ENCODE measurements at places on chromosomes 5 and 9.

DNA sequence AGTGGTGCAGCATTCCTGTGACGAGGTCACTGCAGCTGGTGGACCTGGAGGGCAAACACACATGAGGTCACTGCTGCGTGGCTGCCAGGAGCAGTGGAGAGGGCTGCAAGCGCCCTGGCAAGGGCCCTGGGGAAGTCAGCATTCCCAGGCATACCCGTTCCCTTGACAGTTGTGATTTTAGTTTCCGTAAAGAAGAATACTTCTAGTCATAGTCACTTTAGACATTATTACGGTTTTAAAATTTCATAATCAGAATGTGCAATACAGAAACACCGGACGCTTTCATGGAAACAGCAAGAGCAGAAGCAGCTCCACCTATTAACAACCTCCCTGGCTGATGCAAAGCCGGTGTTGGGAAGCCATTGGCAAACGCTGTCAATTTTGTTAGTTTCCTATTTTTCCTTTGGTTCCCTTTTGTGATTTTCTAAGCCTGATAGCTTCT lies 129.8 kb downstream of the GADD45G start:
- DNase-seq, result no peak

GRCh38 chr9:124513376-124513994 lies 6.3 kb upstream of the NR5A1 start:
- DNase-seq, result peak; percentile 13

DNA sequence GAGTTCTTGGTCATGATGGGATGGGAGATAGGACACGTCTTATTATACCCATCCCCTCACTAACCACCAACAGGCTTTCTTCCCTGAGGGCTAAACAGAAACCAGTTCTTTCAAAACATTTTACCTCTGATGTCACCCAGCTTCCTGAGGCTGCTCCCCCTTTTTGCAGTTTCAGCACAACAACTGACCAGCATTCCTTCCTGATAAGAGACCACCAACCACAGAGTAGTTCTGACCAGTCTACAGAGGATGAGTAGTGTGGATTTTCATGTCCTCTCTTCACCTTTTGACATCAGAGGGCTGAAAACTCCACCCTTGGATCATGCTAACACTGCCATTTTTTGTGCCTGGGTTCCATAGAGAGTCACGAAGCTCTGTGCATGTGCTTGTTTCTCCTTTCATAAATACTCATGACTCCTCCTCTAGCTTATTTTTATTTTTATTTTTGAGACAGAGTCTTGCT lies 82.6 kb downstream of the OSTF1 start:
- DNase-seq, result peak; percentile 88

GRCh38 chr5:81787474-81788242 lies 36.8 kb upstream of the SSBP2 start:
- DNase-seq, result peak; percentile 75

GRCh38 chr5:6404129-6404528 lies 25.8 kb upstream of the MED10 start:
- no peak for DNase-seq

DNA sequence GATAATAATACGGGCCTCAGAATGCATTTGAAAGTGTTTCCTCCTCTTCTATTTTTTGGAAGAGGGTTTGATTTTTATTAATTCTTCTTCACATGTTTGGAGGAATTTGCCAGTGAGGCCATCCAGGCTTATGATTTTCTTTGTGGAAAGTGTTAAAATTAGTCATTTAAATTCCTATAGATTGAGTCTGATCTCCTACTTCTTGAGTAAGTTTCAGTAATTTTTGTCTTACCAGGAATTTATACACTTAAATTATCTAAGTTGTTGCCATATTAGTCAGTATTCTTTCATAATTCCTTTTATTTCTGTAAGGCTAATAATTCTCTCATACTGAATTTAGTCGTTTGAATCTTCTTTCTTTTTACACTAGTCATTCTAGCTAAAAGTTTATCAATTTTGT lies 25.2 kb upstream of the HAPLN1 start:
- no peak for DNase-seq

GRCh38 chr9:78462611-78463010 lies 165.7 kb downstream of the PSAT1 start:
- no peak for DNase-seq

- no peak for DNase-seq
Measured at GRCh38 chr5:14302330-14302729, 159.2 kb downstream of the TRIO start.

DNA sequence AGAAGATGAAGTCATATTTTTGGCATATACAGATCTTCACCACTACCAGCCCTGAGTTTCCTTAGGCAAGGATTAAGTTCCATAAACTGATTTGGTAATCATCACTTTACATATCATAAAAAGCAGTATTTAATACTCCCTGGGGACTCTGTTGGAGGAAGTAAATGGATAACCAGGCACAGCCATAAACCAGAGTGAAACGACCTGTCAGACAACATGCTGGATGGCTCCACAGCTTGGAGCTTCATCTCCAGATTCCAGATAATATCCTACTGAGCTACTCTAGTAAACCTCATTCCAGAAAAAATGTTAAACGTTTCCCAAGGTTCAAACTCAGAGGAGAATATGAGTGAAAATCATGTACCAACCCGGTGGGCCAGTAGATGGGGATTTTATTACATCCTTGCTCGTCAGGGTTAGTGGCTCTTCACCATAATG lies 109.2 kb downstream of the BASP1 start:
- no peak for DNase-seq

GRCh38 chr5:136042665-136043121 lies 13.9 kb downstream of the TGFBI start:
- no peak for DNase-seq

DNA sequence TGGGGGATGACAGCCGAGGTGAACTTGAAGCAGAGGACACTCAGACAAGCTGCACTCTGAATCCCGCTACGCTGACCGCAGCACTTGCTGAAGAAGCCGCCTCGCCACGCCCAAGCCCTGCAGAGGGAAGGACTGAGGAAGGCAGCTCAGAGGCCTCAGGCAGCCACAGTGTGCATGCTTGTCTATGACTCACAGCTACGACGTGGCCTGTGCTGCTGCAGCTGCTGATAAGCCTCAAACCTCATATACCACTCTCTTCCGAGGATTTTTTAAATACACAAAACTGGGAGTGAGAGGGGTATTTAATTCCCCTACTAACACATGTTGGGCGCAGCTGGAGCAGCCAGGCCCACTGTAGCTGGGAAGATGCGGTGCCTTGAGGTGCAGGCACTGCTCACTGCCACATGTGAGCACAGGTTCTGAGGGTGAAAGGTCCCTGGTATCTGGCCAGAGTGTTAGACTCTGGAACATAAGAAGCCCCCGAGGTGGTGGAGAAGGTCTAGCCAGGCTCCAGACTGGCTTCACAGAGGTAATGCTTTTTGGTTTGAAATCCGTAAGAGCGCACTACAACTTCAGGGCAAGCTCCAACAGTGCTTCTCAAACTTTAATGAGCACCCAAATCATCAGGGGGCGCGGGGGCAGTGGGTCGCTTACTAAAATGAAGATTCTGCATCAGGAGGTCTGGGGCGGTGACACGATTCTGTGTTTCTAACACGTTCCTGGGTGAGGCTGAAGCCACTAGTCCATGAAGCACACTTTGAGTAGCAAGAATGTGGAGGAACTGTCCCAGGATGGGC lies 196.8 kb downstream of the AUH start:
- DNase-seq, result peak; percentile 96

DNA sequence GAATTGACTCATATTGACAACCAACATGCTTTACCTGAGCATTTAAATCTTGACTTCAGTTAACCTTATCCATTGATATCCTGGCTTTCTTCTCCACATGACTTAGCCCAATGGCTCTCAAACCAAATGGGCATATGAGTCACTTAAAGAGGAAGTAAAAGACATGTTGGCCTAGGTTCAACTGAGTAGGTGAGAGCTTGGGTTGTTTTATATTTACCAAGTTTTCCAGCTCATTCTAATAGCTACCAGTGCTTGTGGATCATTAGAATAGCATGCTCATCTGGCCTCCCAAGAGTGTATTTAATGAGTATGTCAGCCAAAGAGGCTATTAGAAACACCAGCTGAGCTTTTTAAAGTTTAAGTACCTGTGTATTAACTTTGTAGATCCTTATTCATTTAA lies 1049.0 kb downstream of the PTPRD start:
- DNase-seq, result peak; percentile 95

GRCh38 chr9:95512709-95513095 lies 4.1 kb downstream of the PTCH1 start:
- DNase-seq, result peak; percentile 88

DNA sequence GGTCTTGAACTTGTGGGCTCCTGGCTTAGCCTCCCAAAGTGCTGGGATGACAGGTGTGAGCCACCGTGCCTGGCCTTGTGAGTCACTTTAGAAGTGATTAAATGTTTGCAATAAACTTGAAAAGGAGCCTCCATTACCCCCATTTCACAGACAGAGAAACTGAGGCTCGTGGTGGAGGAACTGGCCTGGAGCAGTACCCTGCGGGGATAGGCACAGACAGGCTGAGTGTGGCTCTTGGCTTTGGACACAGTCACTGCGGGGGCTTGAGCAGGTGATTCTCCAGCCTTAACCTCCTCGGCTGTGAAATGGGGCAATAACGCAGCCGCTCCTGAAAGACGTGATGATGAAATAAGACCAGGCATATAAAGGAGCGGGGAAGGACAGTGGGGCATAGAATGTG lies 40.9 kb upstream of the IER5L start:
- DNase-seq, result no peak

DNA sequence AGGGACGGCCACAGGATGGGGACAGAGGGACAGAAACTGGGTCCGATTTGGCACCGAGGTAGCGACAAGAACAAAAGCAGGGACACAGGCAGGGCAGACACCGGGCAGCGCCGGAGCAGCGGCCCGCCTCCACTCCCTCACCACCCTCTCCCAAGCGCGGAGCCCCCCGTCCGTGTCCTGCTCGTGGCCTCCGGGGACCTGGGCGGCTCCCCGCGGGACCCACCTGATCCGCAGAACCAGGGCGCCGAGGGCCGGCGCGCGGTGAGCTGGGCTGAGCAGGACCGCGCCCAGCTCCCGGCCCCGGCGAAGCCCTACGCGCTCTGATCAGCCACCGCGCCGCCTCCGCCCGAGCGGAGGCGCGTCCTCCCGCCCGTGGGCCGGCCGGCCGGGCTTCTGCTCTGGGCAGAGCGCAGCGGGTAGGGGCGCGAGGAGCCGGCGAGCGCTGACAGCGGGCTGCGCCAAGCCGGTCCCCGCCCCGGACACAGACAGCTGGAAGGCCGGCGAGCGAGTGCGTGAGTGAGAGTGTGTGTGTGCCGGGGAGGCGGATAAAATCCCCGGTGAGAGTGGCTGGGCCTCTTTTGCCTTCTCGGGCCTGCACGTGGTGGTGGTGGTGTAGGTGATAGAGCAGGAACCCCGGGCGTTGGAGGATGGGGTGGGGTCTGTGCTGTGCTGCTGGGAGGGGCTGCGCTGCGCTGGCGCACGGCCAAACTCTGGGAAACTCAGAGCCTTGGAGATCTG lies at the start of gene GGTA1:
TSS of gene GGTA1 (minus strand) at position 418 of the 738 bp plus-strand sequence. CDS start 31,922 bp downstream, outside the sequence.
- peak; percentile 41 for DNase-seq

GRCh38 chr5:38831909-38832308 lies 13.9 kb upstream of the OSMR start:
- peak; percentile 53 for DNase-seq

DNA sequence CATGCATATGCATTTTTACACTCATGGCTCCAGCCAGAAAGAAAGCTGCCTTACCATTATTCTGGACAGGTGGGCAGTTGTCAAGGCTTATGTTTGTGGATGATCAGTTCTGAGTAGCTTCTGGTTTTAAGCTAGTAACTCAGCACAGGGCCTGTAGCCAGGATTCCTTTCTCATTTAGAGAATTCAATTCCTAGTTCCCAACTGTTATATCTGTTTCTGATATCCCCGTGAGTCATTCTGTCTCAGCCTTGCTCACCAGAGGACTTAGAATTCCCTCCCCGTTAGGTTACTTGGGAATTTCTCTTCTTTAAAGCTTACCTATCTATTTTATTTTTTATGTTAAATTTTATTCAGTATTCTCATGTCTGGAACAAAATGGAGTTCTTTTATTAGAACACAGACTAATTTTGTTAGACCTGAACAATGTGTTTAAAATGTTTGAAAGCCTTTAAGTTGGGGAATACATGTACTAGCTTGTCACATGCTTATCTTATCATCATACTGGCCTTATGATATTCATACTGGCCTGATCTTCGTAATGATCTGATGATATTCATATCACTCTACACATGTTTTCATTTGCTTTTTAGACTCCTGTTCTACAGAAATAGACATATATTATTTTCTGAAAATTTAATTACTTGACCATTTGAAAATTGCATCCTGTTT lies 47.1 kb downstream of the CAST start:
- DNase-seq, result no peak

DNA sequence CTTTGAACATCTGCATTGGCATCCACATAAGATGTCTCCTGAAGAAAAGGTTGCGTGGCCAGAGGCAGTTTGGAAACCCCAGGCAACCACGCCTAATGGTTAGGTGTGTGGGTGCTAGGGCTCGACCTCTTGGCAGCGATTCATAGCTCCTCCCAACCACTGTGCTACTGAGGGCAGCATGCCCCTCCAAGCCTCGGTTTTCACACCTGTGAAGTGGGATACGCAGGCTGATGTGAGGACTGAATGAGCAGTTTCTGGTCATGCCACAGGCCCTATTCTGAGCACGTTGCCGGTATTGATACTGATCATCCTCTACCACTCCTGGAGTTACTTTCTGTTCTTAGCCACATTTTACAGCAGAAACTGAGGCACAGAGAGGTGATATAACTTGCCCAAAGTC lies 19.1 kb downstream of the NDST1 start:
- DNase-seq, result no peak

GRCh38 chr5:82295959-82296531 lies 17.9 kb upstream of the RPS23 start:
- DNase-seq, result no peak

- DNase-seq, result no peak
Measured at GRCh38 chr5:172603251-172603806, 37.7 kb upstream of the NEURL1B start.

DNA sequence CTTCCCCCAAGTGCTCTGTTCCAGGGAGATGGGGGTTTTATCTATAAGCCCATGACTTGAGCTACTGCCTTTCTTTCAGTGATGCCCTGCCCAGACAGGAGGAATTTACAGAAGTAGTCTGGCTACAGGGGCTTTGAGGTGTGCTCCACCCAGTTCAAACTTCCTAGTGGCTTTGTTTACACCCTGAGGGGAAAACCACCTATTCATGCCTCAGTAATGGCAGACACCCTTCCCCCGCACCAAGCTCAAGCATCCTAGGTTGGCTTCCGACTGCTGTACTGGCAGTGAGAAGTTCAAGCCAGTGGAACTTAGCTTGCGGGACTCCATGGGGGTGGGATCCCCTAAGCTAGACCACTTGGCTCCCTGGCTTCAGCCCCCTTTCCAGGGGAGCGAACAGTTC lies 154.6 kb downstream of the IZUMO3 start:
- DNase-seq, result no peak

DNA sequence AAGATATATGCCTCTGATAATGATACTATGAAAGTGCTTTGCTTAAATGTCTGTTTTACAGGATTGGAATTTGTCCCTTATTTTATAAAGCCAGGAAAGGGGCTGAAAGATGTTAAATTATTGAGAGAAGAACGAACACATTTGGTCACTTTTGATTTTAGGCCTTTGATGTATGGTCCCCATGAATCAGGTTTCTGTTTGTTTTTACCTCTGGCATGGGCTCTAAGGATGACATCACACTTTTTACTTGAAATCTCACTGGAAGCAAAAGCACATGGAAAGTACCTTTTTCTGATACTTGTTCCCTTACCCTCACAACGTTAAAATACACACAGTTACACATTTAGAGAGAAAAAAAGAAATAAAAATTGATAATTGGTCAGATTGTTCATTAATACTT lies 6.9 kb downstream of the OTULIN start:
- peak; percentile 46 for DNase-seq

Measured in OCI-M1 (cell line).